A172 (cell line): ENCODE measurements at places on chromosomes 1 and 21. TPM values are rescaled to one million over a fixed set of nuclear protein-coding genes. Genes with fewer than 3 reads are reported as not detected.

- DNase-seq = no peak
These were observed 22.8 kb upstream of the ABCA4 start for GRCh38 chr1:94143809-94144176.

- peak; percentile 88 for DNase-seq
These were observed 3.1 kb downstream of the ADAMTSL4 start for GRCh38 chr1:150552128-150552910.

GRCh38 chr1:183407961-183408360, 10.2 kb downstream of the NMNAT2 start:
- no peak for DNase-seq

DNA sequence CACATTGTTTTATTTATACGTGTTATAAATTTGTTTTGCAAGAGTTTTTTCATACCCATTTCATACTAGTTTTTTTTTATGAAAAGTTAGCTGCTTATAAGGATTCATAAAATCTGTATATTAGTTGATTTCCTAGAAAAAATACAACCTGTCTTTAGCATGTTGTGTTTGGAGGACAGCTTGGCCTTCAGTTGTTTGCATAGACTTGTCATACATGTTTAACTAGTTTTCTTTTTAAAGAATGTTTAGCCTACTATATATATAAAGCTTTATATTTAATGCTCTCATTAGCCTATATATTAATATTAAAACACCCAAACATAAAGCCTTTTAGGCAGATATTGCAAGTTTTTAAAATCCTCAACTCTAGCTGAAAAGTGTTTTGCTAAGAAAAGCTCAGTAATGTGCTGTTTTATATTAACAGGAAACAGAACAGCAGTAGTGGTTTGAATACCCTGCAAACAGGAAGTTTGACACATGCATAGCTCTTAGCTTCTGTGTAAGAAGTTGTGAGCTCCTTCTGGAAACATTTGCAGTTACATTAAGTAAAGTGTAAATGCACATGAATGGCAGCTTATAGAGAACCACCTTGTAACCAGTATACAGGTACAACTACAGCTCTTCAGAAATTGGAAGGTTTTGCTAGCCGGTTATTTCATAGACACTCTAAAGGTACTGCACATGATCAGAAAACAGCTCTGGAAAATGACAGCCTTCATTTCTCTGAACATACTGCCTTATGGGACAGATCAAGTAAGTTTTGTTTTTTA, at the start of gene PRKACB:
Gene PRKACB (plus strand): TSS at position 476 of the 770 bp plus-strand sequence. CDS start 91 bp downstream, at position 567.
- DNase-seq = no peak

DNA sequence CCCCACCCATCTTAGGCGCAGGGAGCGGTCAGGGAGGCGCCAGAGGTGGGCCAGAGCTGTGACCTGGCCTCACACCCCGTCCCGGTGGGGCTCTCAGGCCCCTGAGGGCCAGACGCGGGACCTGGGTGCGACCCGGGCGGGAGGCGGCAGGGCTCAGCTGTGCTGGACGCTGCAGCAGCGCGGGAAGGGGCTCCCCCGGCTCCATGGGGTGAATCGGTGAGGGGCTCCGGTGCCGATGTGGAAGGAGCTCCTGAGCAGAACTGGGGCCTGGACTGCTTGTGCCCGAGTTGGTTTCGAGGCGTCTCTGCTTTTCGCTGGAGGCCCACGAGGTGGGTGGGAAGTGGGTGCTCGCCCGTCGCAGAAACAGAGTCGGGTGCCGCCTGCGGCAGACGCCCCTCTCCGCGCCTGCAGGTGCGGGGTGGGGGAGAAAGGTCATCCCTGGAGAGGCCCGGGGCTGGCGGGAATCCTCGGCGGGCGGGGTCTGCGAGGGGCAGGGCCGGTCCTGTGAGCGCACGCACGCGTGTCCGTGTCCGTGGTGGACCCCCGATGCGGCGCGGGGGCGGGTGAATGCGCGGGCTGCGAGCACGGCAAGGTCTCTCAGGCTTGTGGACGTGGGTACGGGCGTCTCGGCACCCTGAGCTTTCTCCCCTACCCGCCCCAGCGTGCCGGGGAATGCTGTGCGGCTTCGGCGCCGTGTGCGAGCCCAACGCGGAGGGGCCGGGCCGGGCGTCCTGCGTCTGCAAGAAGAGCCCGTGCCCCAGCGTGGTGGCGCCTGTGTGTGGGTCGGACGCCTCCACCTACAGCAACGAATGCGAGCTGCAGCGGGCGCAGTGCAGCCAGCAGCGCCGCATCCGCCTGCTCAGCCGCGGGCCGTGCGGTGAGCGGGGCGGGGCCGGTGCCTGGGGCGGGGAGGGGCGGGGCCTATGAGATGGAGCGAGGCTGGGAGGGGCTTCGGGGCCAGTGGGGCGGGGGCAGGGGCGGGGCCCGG, 20.4 kb downstream of the AGRN start:
- DNase-seq = no peak

GRCh38 chr1:200108659-200109058, 81.1 kb downstream of the NR5A2 start:
- no peak for DNase-seq

DNA sequence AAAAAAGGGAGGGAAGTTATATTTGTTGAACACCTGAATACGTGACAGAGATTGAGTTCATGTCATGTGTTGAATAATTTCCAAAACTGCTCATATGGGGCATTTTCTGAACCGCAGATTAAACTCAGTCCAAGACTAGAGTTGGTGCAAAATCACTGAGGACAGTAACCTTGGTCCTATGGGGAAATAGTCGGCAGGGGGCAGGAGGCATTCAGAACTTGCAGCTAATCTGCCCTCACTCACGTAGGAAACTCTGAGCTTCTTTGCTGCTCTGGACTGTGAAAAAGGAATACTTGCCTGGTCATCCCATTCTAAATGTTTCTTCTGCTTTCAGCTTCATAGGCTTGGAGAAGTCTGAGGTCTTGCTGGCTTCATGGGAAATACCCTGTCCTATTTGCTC, 228.3 kb upstream of the ZP4 start:
- DNase-seq = no peak

DNA sequence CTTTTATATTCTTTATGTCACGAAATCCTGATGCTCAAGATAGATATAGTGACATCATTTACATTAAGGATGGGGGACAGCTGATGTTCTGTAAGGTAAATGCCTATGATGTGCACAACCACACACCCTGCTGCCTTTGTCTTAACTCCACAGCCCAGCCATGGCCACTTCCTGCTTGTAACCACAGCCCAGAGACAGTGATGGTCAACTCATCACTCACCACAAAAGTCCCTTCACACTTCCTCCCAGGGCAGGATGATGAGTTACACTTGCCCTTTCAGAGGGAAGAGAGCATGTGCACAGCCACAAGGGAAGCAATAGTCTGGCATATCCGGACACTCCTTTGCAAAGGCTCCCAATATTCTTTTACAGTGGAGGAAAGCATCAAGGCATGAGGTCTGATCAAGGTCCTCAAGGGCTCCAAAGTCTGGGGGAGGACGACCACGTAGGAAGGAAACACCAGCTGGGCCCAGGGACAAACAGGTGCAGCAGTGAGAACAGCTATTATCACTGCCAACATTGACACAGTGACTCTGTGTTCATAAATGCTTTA, 53.8 kb downstream of the PLPP3 start:
- DNase-seq = peak; percentile 63

Gene RSPH1
- total RNA-seq = not detected in 2 replicates

Gene CD247
- total RNA-seq = 0.26 TPM in 1 of 2 replicates, not detected in the other

GRCh38 chr1:155002464-155003226, at the start of gene ZBTB7B:
Gene ZBTB7B (plus strand): TSS chr1:155002802. CDS start chr1:155014661, 11,859 bp downstream.
- DNase-seq = peak; percentile 53

GRCh38 chr1:153343811-153344717, 4.6 kb downstream of the PGLYRP4 start:
- DNase-seq = no peak

DNA sequence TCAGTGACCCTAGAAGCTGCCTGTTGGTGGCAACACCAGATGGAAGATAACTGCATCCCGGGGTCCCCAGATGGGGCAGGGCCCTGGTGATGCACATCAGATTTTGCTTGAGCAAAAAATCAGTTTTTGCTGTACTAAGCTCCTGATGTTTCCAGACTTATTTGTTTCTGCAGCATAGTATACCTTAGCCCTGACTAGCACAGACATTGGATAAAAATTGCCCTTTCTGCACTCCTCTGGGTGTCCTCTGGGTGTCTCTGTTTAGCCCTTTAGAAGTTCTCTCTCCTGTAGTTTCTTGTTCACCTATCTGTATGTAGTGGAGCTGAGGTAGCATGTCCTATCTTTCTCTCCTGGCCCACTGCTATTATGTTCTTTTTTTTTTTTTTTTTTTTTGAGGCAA, 30.3 kb upstream of the PLA2G2C start:
- peak; percentile 18 for DNase-seq
